Placental pericyte (primary cell): ENCODE measurements at places on chromosomes 1 and 21. TPM values are rescaled to one million over a fixed set of nuclear protein-coding genes. Genes with fewer than 3 reads are reported as not detected.

The CRNN gene
- total RNA-seq, result not detected in 2 replicates

The TINAGL1 gene
- 13.5 and 65.9 TPM in 2 replicates for total RNA-seq

The KANK4 gene
- not detected in 2 replicates for total RNA-seq

The ZNF683 gene
- total RNA-seq, result not detected in 2 replicates

The AUNIP gene
- 0.22 and 6.6 TPM in 2 replicates for total RNA-seq
